H7 (cell line): ENCODE measurements at places on chromosomes 5 and 9.
A peak's percentile ranks its signal among the peaks of the same experiment; 100 is the strongest.

GRCh38 chr9:101650142-101650541 lies 55.4 kb upstream of the PPP3R2 start:
- no peak for DNase-seq

- no peak for DNase-seq
These were observed 150.8 kb downstream of the TTC39B start for GRCh38 chr9:15156241-15156640.

- DNase-seq, result no peak
These were observed 30.3 kb upstream of the LCP2 start for GRCh38 chr5:170327829-170328228.

- no peak for DNase-seq
These were observed 299.8 kb downstream of the GABRB2 start for GRCh38 chr5:161246749-161247148.

- peak; percentile 11 for DNase-seq
These were observed 110.7 kb downstream of the NR6A1 start for GRCh38 chr9:124660341-124660801.

GRCh38 chr5:66674802-66675201 lies 78.6 kb downstream of the MAST4 start:
- DNase-seq, result no peak

DNA sequence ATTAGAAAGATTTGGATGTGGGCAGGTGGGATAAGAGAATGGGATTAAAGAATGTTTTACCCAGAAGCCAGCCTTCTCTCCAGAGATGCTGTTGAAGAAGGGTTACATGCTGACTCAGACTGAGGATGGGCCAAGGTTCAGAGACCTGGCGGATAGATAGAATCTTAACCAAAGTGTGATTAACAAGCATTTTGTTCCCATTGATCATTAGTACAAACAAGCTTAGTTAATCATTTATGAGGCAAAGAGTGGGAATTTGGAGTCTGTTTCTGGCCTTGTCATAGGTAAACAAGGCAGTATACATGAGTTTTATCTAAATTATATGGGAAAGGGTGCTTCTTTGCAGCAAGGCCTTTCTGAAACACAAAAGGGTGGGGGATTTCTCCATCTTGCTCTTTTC lies 20.8 kb upstream of the DTWD2 start:
- no peak for DNase-seq

DNA sequence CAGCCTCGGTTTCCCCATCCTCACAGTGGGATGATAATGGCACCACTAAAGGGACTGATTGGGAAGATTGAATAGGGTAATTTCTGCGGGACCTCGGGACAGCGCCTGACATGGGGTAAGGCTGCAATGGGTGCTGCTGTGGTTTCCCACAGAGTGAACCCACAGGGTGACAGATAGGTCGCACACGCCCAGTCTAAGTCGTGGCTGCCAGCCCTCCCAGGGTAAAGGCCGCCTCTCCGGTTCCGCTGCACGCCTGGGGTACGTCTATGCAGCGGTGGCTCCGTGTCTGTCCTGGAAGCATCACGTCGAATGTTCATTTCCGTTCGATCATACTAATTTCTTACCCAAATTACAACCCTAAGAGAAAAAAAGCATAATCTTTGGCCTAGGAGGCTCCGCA lies 631 bp downstream of the CFAP77 start:
- DNase-seq, result peak; percentile 43

DNA sequence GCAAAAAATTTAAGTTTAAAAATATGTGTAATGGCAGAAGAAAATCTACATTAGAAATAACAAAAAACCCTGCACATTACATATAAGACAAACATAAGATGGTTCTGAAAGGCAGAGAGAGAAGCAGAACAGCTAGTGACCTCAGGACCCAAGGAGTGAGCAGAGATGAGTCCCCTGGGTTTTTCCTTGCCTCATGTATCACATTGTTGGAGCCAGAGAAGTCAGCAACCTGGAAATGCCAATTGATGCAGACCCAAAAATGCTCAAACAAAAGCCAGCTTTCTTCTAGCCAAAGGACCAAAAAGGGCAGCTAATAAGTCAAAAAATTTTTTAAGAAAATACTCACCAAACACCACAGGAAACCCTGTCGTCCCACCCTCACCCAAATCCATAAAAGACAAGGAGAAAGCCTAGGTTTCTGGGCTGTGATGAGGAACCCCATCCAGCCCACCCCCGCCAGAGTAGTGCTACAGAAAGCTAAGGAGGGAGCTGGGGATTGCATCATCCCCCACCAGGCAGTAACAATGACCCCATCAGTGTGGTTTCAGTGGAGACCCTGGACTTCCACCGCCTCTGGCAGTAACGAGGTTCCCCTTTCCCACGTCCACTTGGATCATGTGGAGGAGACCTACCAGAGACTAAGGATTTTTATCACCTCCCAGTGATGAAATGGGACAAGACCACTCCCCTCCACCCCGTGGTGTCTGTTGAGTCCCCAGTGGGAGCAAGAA lies 17.6 kb downstream of the DENND1A start:
- DNase-seq, result peak; percentile 41

GRCh38 chr9:7983490-7983889 lies 183.9 kb upstream of the DMAC1 start:
- no peak for DNase-seq

- no peak for DNase-seq
These were observed 1.8 kb downstream of the TCERG1 start for GRCh38 chr5:146448783-146449519.

DNA sequence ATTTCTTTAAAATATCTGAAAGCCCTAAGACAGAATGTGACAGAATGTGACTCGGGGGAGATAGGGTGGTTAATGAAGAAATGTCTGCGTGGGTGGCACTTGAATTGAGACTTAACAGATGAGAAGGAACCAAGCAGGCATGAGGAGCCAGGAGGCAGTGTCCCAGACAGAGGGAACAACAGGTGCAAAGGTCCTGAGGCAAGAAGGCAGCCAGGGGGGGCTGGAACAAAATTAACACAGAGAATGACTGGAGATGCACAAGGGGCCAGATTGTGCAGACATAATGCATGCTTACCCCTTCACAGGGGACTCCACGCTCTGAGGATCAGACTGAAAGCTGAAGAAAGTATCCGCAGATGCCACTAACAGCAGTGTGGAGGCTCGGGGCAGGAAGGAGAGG lies 1.7 kb downstream of the LMAN2 start:
- no peak for DNase-seq

DNA sequence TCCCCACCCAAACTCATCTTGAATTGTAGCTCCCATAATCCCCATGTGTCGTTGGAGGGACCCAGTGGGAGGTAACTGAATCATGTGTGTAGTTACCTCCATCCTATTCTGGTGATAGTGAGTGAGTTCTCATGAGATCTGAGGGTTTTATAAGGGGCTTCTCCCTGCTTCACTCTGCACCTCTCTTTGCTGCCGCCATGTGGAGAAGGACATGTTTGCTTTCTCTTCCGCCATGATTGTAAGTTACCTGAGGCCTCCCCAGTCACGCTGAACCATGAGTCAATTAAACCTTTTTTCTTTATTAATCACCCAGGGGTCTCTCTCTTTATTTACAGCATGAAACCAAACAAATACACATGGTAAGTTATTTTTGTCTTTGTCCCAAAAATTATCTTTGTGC lies 726.1 kb downstream of the CDH18 start:
- DNase-seq, result no peak

DNA sequence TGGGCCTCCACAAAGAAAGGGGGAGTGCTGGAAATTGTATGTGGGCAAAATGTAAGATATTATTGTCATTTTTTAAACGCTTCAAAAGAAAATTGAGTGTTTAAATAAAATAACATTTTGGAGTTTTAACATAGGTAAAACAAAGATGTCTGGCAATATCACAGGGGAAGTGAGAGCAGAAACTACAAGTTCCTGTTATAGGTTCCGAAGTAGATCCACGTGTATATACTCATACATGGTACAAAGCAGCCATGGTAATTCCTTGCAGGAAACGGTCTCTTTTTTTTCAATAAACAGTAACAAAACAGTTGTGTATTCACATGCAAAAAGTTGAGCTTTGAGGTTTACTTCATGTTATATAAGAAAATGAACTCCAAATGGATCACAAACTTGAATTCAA lies 78.4 kb downstream of the MTRR start:
- no peak for DNase-seq

DNA sequence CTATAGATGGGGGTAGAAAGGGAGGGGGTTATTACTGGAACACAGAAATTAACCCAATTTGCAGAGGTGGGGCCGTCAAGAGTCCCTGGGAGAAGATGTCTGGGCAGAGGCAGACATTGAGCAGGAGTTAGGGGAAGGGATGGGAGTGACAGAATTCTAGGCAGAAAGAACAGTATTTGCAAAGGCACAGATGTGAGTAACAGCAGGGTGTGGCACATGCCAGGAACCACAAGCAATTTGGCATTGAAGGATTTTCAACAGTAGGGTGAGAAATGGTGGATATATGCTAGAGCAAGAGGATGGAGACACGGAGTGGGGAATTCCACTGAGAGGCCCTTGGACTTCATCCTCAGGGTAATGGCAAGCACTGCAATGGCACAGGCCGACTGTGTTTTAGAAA lies 71.6 kb upstream of the FRRS1L start:
- no peak for DNase-seq

- DNase-seq, result no peak
These were observed 22.1 kb downstream of the CPEB4 start for GRCh38 chr5:173910215-173910614.

DNA sequence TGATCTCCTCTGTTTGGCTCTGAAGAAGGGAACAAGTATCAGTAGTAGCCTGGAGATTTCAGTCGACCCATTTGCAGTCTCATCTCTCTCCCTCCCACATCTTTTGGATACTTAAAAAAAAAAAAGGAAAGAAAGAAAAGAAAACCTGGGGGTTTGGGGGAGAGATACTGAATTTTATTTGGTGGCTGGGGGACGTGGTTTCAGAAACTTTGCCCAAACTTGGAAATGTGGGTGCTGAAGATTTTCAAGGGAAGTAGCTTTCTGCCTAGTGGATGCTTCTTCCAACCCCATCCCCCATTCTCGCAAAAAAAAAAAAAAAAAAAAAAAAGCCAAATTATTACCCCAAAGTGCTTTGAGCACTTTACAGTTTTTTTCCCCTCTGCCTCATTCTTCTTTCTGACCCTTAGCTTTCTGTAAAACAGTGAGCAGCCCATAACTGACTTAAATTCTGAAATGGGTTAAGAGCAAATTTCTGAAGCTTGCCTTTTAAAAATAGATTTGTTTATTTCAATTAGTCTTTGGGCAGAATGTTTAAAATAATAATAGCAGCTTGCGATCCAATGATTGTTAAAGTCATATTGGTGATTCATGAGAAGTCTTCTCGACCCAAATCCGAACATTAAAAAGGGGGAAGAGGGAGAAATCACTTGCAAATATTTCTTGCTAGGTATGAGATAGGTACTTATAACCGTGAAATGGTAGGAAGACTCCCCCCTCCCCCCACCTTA lies 894 bp downstream of the FST start:
- peak; percentile 13 for DNase-seq

DNA sequence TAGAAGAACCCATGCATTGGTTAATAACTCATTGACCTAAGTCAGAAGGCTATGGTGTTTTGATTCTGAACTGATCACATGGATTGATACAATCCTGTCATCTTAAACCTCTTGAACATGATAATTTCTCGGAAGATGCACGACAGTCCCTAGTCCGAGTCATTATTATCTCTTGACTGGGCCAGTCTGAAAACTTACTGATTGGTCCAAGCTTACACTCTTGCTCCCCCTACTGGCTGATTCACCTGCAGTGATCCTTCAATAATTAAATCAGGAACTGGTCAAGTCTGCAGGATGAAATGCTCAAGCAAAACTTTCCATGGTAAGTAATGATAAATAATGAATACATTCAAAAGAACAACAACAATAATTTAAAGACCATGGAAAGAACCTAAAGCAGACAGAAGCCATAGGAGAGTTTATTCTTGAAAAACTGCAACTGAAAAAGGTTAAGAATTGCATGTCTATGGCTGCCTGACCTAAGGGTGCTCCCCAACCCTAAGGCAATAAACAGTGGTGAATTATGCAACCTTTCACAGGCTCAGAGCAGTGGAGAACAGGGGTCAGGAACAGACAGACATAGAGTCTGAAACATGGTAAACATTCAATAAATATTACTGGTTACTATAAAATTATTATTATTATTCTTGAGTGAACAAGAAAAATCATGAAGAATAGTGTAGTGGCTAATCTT lies 79.3 kb downstream of the BRINP1 start:
- peak; percentile 33 for DNase-seq

- DNase-seq, result no peak
These were observed 15.7 kb downstream of the LMBRD2 start for GRCh38 chr5:36135988-36136387.

DNA sequence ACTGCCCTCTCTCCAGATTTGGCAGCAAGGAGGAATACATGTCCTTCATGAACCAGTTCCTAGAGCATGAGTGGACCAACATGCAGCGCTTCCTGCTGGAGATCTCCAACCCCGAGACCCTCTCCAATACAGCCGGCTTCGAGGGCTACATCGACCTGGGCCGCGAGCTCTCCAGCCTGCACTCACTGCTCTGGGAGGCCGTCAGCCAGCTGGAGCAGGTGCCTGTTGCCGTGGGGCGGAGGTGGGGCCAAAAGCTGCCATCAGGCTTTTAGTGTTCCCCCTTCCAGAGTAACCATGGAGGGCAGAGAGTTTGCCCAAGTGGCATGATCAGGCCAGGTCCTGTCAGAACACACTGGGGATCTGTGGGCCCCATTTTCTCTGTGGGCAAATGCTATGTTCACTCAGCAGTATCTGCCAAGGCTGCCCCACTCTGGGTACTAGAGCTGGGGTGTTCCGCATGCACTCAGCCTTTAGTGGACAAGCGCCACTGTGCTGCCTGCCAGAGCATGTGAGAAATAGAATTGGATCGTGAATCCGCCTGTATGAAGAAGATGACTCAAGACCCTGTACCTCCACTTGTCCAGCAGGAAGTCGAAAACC lies 117.1 kb downstream of the DAB2IP start:
- DNase-seq, result no peak

GRCh38 chr9:126348911-126349550 lies 22.4 kb downstream of the MVB12B start:
- DNase-seq, result no peak

DNA sequence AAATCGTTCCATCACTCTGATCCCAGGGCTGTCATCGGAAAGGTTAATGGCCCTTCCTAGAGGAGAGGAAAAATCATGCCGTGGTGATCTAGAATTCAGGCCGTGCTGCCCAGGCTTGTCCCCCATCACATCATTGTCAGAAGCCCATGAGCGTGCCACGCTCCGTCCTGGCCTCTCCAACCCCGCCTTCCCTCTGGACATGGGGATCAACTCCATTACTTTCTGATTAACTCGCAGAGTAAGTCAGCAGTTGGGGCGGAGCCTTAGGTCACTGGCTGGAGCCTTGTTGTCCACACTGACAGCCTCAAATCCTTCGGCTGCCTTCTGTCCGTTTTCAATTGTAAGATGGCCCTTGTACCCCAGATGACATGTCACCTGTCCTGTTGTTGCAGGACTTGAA lies 75.0 kb downstream of the MVB12B start:
- no peak for DNase-seq

- DNase-seq, result no peak
These were observed 32.8 kb downstream of the AFAP1L1 start for GRCh38 chr5:149304195-149305078.

- DNase-seq, result no peak
These were observed 8.5 kb upstream of the C9orf72 start for GRCh38 chr9:27581826-27582225.

- no peak for DNase-seq
These were observed 82.1 kb downstream of the PRKACG start for GRCh38 chr9:68931821-68932220.

- DNase-seq, result no peak
These were observed 30.6 kb downstream of the GFRA3 start for GRCh38 chr5:138243794-138244193.

GRCh38 chr5:25579111-25579510 lies 934.3 kb upstream of the CDH10 start:
- DNase-seq, result no peak

- no peak for DNase-seq
These were observed 54.9 kb downstream of the SLC44A1 start for GRCh38 chr9:105299190-105299854.

- no peak for DNase-seq
These were observed 11.4 kb upstream of the MACIR start for GRCh38 chr5:103247118-103247517.
